ENCODE measurements at places on chromosomes 1 and 21.

- ATAC-seq: no peak
Measured at GRCh38 chr1:113872219-113872935, 865 bp upstream of the PTPN22 start.

DNA sequence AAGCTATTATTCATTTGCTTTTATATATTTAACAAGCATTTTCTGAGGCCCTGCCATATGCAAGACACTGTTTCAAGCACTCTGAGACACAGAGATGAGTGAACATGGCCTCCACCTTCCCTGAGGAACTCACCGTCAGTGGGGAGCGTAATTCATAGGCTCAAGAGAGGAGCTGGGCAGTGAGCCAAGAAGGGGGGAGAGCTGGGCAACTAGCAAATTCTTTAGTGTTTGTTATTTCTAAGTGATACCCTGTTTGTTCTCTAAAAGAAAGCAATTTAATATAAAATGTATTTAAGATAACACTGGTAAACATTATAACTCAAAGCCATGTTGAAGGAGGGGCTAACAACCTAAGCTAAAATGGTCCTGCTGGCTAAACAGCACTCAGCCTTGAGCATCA, 119.2 kb upstream of the NGF start:
- ATAC-seq: no peak

- no peak for ATAC-seq
Measured at GRCh38 chr1:200496937-200497336, 87.1 kb upstream of the ZNF281 start.

- peak; percentile 75 for ATAC-seq
Measured at GRCh38 chr1:157948312-157949073, 45.0 kb upstream of the KIRREL1 start.

- ATAC-seq: peak; percentile 17
Measured at GRCh38 chr21:45374826-45375455, 30.0 kb upstream of the COL18A1 start.

DNA sequence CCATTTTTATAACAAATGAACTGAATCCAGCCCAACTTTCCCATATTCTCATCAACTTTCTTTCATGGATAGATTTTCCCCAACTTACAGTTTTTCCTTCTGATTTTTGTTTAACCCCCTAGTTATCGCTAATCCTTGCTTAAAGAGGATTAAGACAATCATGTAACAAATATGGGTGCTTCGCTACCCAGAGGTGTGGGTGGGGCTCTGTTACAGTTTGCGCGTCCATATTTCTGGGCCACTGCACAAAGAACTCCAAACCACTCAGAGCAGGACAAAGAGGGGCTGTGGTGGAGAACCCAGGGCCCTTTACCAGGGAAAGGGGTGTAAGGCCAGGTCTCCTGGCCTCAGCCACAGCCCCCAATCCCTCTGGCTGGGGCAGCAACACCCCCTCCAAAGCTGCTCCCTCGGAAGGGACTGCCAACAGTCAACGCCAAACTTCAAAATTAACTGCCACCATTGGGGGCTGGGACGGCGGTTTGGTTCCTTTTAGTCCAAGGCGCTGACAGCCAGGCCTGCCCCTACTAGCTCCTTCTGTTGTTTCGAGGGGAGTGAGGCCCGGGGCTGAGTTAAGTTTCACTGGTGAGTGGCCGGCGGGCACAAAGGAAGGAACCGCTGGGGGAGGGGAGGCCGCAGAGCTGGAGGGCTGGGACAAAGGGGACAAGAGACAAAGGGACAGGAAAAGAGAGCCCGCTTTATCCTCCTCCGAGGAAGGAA, 27.9 kb downstream of the SSBP3 start:
- no peak for ATAC-seq

DNA sequence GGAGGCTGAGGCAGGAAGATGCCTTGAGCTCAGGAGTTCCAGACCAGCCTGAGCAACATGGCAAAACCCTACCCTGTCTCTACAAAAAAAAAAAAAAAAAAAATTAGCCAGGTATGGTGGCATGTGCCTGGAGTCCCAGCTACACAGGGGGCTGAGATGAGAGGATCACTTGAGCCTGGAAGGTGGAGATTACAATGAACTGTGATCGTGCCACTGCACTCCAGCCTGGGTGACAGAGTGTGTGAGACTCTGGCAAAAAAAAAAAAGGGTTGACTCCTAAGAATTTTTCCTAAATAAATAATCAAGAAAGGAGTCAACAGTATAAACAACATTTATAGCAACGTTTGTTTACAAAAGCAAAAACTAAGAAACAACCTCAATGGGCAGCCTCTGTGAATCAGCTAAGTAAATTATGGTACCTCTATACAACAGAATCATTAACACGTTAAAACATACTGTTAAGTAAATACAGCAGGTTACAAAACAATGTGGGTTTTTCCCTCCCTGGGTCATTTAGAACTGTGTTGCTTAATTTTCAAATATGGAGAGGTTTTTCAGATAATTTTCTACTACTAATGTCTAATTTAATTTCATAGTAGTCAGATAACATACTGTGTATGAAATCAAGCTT, 56.8 kb downstream of the SLC30A10 start:
- no peak for ATAC-seq

- ATAC-seq: no peak
Measured at GRCh38 chr1:110756506-110756905, 81.8 kb upstream of the KCNA3 start.

GRCh38 chr1:66302815-66303214, 231.1 kb upstream of the SGIP1 start:
- ATAC-seq: no peak

GRCh38 chr1:221810406-221810805, 68.5 kb upstream of the DUSP10 start:
- no peak for ATAC-seq

DNA sequence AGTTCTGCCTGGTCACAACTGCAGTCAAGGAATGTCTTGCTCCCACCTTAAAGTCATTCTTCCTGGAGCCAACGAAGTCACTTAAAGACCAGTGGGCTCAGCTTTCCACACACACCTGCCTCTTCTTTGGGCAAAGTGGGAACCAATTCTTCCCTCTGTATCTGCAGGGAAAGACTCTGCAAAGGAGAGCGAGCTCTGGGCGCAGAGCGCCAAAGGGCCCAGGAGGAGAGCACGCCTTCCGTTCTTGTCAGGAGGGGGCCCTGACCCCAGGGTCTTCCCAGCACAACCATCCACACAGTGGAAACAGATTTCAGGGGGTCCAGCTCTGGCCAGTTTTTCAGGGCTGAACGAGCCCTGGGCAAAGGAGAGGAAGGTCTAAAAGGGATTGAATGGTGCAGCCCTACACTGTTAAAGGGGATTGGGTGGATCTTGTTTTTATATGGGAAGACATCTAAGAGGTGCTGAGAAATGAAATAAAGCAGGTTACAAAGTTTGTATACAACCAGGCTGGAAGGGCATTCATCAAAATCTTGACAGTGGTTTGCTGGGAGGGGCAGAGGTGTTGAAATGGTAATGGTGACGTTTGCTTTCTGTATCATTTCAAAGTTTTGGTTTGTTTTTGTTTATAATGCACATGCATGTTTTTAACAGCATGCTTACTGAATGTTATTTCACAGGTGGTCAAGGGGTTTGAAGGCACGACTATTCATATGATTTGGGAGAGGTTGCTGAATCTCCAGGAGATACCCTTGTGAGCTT, 6.8 kb upstream of the OLIG2 start:
- ATAC-seq: no peak

GRCh38 chr1:76657623-76658022, 209.7 kb upstream of the ST6GALNAC5 start:
- ATAC-seq: no peak

DNA sequence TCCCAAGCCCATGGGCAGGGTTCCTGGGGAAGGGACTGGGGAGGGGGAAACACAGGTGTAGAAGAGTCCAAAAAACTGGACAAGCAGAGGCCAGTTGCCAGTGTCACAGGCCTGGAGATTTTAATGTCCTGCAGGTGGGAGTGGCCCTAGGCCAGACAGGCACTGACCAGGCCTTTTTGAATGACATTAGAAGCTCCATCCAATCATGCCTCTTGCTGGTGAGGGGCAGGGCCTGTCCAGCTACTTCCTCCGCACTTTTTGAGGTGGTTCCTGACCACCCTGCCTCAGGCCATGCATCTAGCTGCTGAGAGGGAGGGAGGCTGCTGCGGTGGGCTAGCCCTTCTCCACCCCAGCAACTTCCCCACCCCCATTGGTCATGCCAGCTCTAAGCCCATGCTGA, 15.9 kb upstream of the KIF21B start:
- ATAC-seq: no peak

GRCh38 chr1:42593486-42594100, 64.6 kb upstream of the PPIH start:
- ATAC-seq: no peak

DNA sequence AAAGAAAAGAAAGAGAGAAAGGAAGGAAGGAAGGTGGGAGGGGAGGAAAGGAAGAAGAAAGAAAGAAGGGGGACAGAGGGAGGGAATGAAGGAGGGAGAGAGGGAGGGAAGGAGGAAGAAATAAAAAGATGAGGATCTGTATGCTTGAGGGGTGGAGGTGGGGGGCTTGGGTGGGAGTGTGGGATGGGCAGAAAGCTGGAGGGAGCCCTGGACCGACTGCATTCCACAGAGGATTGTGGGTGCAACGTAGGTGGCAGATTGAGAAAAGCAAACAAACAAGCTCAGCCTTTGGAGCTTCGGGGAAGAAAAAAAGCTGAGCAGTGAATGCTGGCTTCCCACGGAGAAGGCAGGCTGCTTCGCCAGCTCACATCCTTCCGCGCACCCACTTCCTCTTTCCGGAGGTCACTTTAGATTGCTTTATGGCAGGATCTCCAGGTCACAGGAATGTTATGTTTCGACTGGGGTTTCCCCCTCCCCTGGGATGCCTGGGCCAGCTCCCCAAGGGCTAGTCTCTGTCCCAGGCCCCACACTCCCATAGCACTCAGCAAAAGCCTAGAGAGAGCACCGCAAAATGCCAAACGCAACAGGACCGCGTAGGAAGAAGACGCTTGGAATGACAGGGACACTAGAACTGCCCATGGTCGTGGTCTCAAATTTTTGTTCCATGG, 20.7 kb upstream of the LGALS8 start:
- peak; percentile 27 for ATAC-seq

DNA sequence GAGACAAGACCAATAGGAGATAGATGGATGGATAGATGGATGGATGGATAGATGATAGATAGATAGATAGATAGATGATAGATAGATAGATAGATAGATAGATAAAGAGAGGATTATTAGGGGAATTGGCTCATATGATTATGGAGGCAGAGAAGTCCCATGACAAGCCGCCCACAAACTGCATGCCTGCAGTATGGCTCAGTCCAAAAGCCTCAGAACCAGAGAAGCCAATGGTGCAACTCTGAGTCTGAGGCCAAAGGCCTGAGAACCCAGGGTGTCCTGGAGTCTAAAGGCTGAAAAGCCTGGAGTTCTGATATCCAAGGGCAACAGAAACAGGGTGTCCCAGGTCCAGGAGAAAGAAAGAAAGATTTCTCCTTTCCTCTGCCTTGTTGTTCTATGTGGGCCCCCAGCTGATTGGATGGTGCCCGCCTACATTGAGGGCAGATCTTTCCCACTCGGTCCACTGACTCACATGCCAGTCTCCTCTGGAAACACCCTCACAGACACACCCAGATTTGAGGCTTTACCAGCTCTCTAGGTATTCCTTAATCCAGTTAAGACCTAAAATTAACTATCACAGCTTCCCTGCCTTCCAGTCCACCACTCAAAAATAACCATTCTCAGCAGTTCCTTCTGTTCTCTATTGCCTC, 39.6 kb upstream of the IRF2BP2 start:
- no peak for ATAC-seq

DNA sequence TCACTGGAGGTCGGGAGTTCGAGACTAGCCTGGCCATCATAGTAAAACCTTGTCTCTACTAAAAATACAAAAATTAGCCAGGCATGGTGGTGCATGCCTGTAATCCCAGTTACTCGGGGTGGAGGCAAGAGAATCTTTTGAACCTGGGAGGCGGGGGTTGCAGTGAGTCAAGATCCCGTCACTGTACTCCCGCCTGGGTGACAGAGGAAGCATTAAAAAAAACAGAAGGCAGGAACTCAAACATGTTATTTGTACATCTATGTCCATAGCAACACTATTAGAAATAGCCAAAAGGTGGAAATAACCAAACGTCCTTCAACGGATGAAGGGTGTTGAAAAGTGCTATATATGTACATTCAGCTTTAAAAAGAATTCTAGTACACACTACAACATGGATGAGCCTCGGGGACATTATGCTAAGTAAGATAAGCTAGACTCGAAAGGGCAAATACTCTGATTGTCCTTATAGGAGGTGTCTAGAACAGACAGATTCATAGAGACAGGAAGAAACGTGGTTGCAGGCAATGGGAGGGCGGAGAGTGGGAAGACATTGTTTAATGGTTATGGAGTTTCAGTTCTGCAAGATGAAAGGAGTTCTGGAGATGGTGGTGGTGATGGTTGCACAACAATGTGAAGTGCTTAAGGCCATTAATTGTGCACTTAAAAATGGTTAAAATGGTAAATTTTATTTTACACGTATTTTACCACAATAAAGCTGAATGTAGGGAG, 19.2 kb downstream of the NLRP3 start:
- no peak for ATAC-seq

- ATAC-seq: no peak
Measured at GRCh38 chr1:30315185-30315960, 408.0 kb downstream of the MATN1 start.

DNA sequence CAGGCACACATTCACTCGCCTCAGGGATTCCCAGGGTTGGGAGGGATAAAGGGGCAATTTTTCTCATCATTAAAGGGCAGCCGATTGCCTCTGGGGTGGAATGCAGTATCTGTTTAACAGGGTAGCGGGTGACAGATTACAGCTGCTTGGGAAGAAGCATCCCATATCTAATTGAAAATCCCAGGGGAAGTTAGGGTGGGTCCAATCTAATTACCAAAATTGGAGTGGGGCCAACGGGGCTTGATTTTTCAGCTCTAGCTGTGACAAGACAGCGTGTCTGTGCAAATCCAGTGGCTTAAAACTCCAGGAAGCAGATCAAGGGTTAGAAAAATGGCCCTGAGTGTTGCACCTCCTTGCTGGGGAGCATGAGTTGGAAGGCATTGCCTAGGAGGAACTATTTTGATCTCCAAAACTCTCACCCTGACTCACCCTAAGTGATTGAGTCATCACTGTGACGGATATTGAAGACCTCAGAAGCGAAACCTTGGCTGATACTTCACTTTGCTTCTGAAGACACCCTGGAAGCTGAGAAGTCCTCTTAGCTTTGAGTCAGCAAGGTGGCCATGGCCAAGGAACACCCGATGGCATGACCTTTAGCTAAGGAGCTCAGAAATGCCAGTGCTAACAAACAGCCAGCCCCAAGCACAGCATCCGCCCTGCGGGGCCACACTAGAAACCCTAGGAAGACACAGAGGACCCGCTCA, 46.0 kb downstream of the GRHL3 start:
- ATAC-seq: peak; percentile 76

DNA sequence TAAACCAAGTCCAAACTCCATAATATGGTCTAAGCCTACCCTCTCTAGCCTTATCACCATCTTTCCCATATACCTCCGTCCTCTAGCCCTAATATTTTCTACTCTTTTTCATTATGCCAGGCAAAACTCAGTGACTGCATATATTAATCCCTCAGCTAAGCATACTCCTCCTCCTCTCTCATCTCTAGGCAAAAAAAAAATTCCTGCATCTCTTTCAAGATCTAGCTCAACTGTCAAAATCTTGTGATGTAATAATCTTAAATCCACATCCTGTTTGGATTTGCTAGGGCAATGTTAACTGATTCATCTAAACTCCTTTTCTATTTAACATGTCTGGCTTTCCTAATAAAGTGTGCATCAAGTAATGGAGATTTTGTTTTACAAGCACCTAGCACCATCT, 20.4 kb downstream of the PRPF38A start:
- ATAC-seq: no peak

GRCh38 chr1:149986486-149987296, 23.8 kb downstream of the OTUD7B start:
- ATAC-seq: no peak
